SK-N-SH (cell line): ENCODE measurements at places on chromosomes 7 and 10. TPM values are rescaled to one million over a fixed set of nuclear protein-coding genes. Genes with fewer than 3 reads are reported as not detected.

GRCh38 chr7:114988755-114989375 is 67.0 kb downstream of the MDFIC start:
- H3K27me3 ChIP-seq = no peaks in the 10 kb centered on the region
- H3K36me3 ChIP-seq = no peaks in the 10 kb centered on the region
- no peak overlapping the region for H3K27ac ChIP-seq
- DNase-seq = no peak
- no peaks in the 10 kb centered on the region for H3K4me1 ChIP-seq
- H3K4me3 ChIP-seq = no peak overlapping the region

DNA sequence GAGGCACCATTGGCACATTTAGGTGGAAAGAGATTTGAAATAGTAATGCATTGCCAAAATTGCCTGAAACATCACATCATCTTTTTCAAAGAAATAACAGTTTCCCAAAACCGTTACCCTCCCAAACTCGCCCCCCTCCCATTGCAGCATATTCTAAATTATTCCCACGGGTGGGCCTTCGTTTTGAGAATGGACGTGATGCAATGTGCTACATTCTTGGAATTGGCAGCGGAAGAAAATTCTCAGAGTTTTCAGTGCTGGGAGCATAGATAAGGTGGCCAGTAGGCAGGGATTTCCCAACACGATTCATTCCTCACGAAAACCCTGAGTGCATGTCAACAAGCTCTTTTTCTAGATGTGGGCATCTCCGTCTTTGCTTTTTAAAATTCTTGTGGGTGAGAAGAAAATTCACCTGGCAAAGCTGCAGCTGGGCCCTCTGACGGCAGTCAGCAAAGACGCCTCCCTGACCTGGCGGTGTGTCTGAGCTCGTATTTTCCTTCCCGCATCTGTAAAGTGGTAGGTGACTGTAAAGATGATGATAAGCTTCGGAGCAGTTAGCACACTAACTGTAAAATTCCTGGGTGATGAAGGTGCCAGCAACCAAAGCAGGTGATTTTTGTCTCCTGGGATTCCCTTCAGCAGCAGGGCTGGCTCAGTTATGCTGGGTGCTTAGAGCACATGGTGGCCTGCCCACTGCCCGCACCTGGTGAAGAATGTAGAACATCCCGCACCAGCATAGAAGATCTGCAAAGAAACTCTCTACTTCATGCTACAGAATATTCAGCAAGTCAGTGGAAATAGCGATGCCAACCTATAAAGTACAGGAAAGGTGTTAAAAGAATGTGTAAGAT is 141.9 kb upstream of the KLF6 start:
- DNase-seq = no peak
- H3K4me3 ChIP-seq = no peak overlapping the region
- H3K27me3 ChIP-seq = no peaks in the 10 kb centered on the region

GRCh38 chr10:7409045-7409731 is 1.6 kb downstream of the SFMBT2 start:
- no peaks in the 10 kb centered on the region for H3K36me3 ChIP-seq
- H3K4me1 ChIP-seq = no peaks in the 10 kb centered on the region
- no peak overlapping the region; the same call in 1 of the 2 replicates for H3K27ac ChIP-seq
- peak overlapping the region; percentile 72 for H3K4me3 ChIP-seq
- H3K27me3 ChIP-seq = peaks cover 38% of the 10 kb centered on the region

Gene FAM25G
- not detected in 2 replicates for polyA plus RNA-seq

DNA sequence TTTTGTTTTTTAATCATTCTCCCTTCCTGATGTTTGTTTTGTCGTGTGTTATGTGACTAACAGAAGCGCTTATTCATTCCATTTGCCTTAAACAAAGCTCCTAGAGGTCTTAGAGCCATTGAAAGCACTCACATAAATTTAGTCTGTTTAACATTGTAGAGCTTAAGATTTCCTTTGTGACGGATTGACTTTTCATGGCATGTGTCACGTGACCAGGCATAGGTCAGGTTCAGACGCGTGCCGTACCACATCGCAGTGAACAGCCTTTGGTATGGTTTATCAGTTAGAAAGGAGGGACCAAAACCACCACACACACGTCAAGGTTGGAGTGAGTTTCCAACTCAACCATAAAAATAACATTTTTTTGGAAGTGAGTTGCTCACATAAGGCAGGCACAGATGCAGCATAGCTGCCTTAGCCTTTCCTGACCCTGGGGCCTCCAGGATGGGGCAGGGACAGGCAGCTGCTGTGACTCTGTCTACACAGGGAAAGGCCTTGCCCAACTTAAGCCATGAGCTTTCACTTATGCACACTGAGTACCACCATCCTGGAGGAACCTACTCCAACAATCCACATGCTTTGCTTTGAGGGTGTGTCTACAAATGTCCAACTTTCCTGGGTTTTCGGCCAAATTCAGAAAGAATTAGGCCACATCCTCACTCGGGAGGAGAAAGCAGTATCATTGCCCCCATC is 55.5 kb downstream of the WDFY4 start:
- DNase-seq = no peak
- no peaks in the 10 kb centered on the region for H3K36me3 ChIP-seq
- no peak overlapping the region for H3K27ac ChIP-seq
- H3K4me3 ChIP-seq = no peak overlapping the region

Gene VWA2
- not detected in 2 replicates for polyA plus RNA-seq

Gene INA
- 4.8 and 5.4 TPM in 2 replicates for polyA plus RNA-seq

Gene ZNF33B
- polyA plus RNA-seq = 5.6 and 9.3 TPM in 2 replicates

Gene CCDC172
- not detected in 2 replicates for polyA plus RNA-seq

Gene CXCL12
- 4.1 and 4.7 TPM in 2 replicates for polyA plus RNA-seq

DNA sequence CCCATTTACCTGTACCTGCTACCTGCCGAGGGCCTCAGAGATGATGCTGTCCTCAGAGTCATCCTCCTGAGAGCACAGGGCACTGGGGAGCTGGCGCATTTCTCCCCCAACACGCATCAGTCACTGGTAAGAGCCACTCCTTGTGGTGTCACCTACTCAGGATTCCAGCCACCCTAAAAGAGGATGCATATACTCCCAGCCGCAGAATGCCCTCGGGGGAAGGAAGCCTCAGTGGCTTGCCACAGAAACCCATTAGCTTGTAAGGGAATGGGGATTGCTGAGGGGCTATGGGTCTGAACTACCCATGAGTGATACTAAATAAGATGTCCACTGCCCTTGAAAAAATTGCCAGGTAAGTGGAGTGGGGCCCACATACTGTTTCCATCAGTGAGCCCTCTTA is 279.2 kb downstream of the WDR11 start:
- H3K27ac ChIP-seq = no peak overlapping the region
- no peak for DNase-seq
- H3K4me3 ChIP-seq = no peak overlapping the region
- no peaks in the 10 kb centered on the region for H3K27me3 ChIP-seq

- H3K4me1 ChIP-seq = peaks cover 34% of the 10 kb centered on the region; the same call in 1 of the 2 replicates
- H3K27ac ChIP-seq = peak overlapping the region; percentile 31; the same call in 1 of the 2 replicates
- peaks cover 5% of the 10 kb centered on the region; the same call in 1 of the 2 replicates for H3K36me3 ChIP-seq
These were observed 200.3 kb downstream of the PRPF18 start for GRCh38 chr10:13787015-13787421.

GRCh38 chr10:100636848-100637553 is 101.3 kb downstream of the HIF1AN start:
- no peaks in the 10 kb centered on the region for H3K36me3 ChIP-seq
- no peak overlapping the region for H3K4me3 ChIP-seq
- H3K4me1 ChIP-seq = no peaks in the 10 kb centered on the region
- peaks cover 10% of the 10 kb centered on the region; the same call in 1 of the 2 replicates for H3K27me3 ChIP-seq
- no peak for DNase-seq
- H3K27ac ChIP-seq = no peak overlapping the region

DNA sequence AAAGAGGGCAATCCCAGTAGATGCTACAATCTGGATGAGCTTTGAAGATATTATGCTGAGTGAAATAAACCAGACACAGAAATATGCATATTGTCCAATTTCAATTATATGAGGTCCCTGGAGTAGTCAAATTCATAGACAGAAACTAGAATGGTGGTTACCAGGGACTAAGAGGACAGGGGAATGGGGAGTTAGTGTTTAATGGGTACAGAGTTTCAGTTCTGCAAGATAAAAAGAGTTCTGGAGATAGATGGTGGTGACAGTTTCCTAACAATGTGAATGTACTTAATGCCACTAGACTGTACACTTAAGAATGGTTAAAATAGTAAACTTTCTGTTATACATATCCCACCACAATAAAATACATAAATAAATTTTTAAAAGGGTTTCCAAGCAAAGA is 236.6 kb downstream of the ELMO1 start:
- no peak overlapping the region for H3K27ac ChIP-seq
- H3K27me3 ChIP-seq = no peaks in the 10 kb centered on the region
- no peaks in the 10 kb centered on the region for H3K4me1 ChIP-seq
- H3K36me3 ChIP-seq = no peaks in the 10 kb centered on the region

Gene EPO
- polyA plus RNA-seq = not detected in 2 replicates

DNA sequence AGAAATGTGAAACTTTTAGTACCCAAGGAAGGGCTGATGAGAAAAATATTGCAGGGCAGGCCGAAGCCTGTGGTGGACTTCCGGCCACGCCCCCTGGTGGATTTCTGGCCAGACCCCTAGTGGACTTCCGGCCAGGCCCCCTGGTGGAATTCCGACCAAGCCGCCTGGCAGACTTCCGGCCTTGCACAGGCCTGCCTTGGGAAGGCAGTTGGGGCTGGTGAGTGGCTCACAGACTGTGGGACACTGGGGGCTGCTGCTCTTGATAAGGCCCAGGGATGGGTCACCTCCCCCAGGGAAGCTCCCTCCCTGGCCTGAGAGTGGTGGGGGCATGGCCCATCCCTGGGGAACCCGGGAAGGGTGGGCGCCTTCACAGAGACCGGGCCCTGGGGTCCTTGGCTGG is 116.4 kb upstream of the MKI67 start:
- H3K4me3 ChIP-seq = no peak overlapping the region
- H3K27ac ChIP-seq = no peak overlapping the region
- no peaks in the 10 kb centered on the region for H3K27me3 ChIP-seq
- no peaks in the 10 kb centered on the region for H3K36me3 ChIP-seq
- peak; percentile 41 for DNase-seq
- peaks cover 2% of the 10 kb centered on the region; the same call in 1 of the 2 replicates for H3K4me1 ChIP-seq
